Fibroblast of the aortic adventitia (primary cell): ENCODE measurements at places on chromosomes 12 and 14. TPM values are rescaled to one million over a fixed set of nuclear protein-coding genes. Genes with fewer than 3 reads are reported as not detected.

Gene NRXN3
- total RNA-seq: 0.18 and 0.41 TPM in 2 replicates

Gene MYF6
- not detected in 2 replicates for total RNA-seq

Gene LRTM2
- not detected in 2 replicates for total RNA-seq

DNA sequence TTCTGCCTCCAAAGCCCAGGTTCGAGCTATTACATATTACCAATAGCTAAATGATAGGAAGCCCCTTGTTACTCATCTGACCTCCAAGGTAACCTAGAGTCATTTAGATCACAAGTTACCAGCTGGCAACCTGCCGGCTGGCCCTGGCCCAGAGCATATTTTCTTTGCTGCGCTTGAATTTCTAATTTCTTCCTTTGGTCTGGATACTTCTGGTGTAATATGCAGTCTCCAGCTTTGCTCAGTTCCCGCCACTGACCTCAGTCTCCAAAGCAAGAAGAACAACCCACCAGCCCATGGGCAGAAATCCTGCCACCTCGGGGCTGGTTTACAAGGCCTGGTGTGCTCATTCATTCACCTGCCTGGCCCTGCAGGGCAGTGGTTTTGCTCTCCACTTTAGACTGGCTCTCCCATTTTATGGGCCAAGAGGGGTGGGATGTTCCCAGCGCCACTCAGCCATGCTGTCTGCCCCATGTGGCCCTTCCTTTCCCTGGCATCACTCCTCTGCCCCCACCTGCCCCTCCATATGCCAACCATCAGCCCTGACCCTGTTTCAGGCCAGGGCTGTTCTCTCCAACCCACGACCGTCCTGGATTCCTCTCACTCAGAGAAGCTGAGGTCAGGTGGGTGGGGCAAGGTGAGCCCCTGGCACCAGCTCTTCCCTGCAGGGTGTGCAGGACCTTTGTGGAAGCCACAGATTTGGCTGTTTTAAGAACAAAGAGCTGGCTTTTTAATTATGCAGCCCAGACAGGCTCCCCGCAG, 76.0 kb downstream of the PRIMA1 start:
- no peak for DNase-seq

DNA sequence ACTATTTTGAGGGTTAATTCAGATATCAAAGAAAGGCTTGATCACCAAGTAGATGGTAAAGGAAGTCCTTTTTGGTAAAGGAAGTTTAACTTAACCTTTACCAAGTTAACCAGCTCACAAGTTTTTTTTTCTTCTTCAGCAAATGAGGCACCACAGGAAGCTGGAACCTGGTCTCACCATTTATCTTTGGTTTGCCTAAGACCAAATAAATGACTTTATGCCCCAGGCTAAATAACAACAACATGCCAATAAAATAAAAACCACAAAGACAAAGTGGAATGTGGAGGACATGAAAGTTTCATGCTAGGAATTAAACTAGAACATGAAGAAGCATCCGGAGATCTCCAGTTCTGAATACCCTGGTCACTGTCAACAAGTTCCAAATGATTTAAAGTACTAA, 116.8 kb upstream of the PRICKLE1 start:
- DNase-seq: no peak

GRCh38 chr12:107079172-107080011, 14.0 kb downstream of the CRY1 start:
- DNase-seq: peak; percentile 57

GRCh38 chr14:75022655-75023054, 19.9 kb downstream of the EIF2B2 start:
- DNase-seq: no peak

- peak; percentile 15 for DNase-seq
Measured at GRCh38 chr12:47616440-47616839, 89.4 kb downstream of the RPAP3 start.

- DNase-seq: peak; percentile 72
Measured at GRCh38 chr14:26917086-26917485, 319.3 kb upstream of the NOVA1 start.

- DNase-seq: peak; percentile 41
Measured at GRCh38 chr12:80121661-80122060, 22.3 kb downstream of the OTOGL start.

- peak; percentile 28 for DNase-seq
Measured at GRCh38 chr12:119634743-119635142, 33.2 kb upstream of the PRKAB1 start.

DNA sequence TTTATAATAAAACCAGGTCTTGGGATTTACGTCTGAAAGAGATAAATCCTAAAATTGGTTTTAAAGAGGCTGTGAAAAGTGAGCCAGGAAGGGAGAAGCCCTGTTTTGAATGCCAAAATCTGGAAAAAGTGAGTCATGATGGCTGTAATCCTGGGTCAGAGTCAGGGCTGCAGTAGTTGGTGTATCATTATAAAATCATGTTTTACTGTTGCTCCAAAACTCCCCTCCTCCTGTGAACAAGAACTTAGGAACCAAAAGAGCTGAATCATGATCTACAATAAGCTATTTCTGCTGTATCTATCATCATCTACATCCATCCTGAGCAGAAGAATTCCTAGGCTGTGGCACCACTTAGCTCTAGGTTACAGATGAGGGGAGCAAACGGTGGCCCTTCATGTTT, 79.3 kb downstream of the LMO3 start:
- DNase-seq: peak; percentile 97
